Cardiac fibroblast (primary cell): ENCODE measurements at places on chromosomes 7 and 10.

- no peak for DNase-seq
Observed at GRCh38 chr7:123210986-123211385, 11.2 kb upstream of the SLC13A1 start.

GRCh38 chr7:50684011-50684712 is 98.5 kb downstream of the GRB10 start:
- DNase-seq = no peak

DNA sequence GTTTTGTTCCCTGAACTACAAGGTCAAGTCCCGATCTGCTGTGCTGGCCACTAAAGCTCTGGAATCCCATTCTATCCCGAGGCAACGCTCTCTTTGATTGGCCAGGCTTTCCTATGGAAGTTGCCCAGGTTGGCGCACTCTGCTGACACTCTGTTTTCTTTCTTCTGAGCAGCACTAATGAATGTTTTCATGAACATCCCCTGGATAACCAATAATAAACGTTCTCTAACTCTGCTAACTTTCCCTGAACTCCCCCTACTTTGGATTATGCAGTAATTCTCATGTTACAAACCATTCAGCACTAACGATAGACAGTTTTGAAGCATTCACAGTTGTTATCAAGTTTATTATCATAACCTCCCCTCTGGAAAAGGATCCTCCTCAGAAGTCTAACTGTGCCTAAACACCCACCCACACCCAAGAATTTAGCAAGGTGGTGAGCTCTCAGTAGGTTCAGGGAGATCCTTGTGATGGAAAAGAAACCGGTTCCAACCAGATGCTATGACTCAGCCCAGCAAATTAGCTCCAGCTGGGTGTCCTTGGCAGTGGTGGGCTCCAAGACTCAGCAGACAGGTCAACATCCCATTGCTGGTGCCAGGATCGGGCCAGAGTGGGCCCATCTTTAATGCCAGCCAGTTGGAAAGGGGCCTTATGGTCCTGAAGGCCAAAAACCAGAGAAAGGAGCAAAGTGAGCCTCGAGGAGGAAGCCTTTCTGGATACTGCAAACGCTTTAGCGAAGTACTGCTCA is 68.4 kb downstream of the CREB3L2 start:
- DNase-seq = peak; percentile 68

DNA sequence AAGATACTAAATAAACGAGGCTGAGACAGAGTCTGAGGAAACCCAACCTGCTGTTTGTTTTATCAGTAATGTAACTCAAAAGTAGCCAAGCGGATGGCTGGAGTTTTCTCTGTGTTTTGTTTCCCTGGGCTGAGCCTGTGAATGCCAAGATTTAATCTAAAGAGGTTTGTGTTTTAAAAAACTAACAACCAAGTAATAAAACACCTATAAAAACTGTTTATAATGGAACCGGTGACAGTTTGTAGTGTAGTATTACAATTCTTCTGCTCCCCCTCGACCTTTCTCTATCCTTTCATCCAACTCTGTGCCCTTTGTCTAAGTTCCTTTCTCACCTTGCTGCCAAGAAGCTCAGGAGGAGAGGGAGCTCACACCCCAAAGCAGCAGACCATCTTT is 2.6 kb upstream of the KAT6B start:
- DNase-seq = no peak

GRCh38 chr7:27476493-27476892 is 186.2 kb downstream of the HIBADH start:
- no peak for DNase-seq

DNA sequence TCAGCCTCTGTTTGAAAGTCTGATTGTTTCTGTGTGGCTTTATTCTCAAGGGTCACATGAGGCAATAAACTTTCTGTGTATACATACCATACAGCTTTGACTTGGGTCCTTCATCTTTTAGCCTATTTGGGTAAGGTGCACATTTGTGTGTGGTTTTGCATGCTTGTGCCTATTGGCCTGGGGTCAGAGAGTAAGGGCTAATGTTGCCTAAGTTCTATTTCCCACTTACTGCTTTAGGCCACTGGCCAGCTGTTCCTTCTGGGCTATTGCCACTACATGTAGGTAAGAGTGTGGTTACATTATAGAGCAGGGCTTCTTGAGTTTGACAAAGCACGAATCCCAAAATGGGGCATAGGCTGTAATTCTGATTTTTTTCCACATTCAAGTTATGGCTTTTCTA is 21.8 kb downstream of the BBIP1 start:
- no peak for DNase-seq

GRCh38 chr7:39069031-39069430 is 91.3 kb downstream of the POU6F2 start:
- no peak for DNase-seq

GRCh38 chr10:95430231-95430951 is 130.8 kb downstream of the SORBS1 start:
- DNase-seq = peak; percentile 73

- DNase-seq = no peak
Observed at GRCh38 chr10:71729161-71729636, 9.6 kb upstream of the C10orf105 start.

GRCh38 chr10:17989908-17990767 is 38.4 kb downstream of the SLC39A12 start:
- peak; percentile 32 for DNase-seq

- DNase-seq = no peak
Observed at GRCh38 chr7:28615091-28615490, 202.8 kb downstream of the CREB5 start.

DNA sequence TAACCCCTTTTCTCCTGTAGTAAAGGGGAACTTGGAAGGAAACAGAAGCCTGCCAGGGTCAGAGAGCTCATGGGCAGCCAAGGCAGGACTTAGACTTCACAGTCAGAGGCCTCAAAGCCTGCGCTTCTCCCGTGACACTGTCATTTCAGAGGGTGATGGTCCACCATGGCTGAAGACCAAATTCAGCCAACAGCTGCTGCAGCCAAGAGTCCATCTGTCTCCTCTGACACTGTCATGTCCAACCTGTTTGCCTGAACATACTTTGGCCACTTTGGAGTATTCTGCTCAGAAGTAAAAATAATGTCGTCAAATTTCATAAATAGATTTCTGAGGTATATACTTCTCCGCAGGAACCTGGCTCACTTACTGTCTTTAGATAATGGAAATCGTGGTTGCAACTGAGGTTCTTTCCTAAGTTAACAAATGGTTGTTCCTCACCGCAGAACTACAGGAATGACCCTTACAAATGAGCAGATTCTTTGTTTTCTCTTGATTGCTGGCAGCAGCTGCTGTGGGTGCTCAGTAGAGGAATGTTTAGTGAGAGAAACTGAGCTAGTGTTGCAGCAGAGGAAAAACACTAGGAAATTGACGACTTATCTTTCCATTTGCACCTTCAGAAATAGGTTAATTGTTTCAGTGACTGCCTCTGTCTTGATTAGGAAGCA is 626.5 kb downstream of the SDK1 start:
- no peak for DNase-seq

DNA sequence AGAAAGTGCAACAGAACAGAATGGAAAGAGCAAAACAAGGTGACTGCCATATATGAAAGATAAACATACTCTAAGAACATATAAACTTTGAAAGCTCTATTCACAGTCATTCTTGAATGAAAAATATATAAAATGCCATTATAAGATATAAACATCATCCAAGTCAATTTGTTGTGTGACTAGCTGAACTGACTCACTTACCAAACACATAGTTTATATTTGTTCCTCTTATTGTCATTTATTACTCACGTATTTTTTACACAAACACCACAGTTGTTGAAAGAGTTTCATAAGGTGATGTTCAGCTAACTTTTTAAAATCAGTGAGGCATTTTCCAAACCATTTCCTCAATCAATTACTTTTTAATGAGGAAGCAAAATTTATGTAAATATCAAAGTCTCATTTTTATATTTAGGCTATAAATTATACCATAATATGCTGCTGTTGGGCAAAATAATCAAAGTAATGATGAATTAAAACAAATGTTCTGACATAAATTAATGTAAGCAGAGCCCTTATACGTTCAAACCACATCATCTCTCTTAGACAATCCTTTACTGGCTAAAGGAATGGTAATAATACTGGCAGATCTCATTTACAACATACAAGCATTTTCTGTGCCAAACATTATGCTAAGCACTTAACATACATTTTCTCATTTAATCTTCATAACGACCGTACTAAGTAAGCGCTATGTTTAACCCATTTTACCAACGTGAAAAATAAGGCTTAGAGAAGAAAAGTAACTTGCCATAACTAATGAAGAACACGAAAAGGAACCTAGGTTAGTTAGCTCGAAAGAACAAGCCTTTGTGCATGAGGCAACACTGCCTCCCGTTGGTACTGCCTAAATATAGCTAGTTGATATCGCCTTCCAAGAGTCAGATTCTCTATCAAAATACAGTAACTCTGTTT is 7.3 kb downstream of the LRRN3 start:
- peak; percentile 48 for DNase-seq

GRCh38 chr7:25952261-25953057 is 199.5 kb upstream of the NFE2L3 start:
- no peak for DNase-seq

DNA sequence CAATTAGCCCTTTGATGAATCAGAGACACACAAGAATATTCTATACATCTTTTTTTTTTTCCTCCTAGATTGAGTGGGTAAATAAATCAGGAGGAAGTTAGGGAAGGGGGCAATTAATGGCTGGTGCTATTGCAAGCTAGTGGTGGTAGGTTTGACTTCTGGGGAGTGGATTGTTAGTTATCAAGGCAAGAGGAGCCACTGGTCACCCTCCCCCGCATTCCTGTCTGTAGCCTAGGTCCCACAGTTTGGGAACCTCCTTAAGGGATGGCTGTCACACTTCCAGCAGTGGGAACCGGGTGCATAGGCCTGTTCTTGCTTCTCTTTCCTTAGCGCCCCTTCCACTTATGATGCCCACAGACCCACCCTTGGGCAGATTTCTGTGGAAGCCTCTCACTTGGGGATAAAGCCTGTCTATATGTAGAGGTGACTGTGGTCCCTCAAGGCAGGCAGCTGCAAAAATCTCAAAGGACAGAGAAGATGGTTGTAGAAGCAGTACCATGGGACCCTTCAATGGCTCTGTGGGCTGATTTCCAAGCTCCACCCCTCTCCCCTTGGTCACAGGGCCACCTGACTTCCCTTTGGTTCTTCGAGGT is 2.3 kb upstream of the ADCK2 start:
- DNase-seq = no peak

DNA sequence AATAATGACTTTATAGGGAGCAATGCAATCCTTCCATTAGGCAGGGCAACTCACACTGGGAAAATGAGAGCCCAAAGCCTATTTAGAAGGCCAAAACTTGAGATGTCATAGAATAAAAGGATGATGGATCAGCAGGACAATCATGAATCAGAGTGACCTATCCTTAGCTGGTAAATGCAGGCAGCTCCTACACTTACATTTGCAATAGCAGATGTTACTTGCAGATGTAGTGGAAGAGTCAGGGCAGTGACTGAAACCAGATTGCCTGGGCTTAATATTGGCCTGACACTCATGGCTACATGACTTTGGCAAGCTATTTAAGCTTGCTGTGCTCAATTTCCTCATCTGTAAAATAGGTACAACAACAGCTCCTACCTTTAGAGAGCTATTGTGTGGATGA is 98.7 kb downstream of the PRTFDC1 start:
- no peak for DNase-seq

- DNase-seq = no peak
Observed at GRCh38 chr7:35365523-35365922, 111.6 kb upstream of the TBX20 start.

GRCh38 chr10:65900271-65900670 is 1025.6 kb upstream of the LRRTM3 start:
- DNase-seq = no peak

DNA sequence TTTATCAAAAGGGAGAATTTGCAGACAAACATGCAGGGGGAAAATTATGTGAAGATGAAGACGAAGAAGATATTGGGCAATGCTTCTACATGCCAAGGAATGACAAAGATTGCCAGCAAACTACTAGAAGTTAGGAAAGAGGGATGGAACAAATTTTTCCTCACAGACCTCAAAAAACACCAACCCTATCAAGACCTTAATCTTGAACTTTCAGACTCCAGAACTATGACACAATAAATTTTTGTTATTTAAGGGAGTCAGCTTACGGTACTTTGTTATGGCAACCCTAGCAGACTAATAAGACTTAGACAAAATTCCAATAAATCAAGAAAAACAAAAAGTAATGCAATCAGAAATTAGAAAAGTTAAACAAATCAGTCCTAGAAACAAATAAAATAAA is 280.0 kb upstream of the GNAI1 start:
- no peak for DNase-seq

DNA sequence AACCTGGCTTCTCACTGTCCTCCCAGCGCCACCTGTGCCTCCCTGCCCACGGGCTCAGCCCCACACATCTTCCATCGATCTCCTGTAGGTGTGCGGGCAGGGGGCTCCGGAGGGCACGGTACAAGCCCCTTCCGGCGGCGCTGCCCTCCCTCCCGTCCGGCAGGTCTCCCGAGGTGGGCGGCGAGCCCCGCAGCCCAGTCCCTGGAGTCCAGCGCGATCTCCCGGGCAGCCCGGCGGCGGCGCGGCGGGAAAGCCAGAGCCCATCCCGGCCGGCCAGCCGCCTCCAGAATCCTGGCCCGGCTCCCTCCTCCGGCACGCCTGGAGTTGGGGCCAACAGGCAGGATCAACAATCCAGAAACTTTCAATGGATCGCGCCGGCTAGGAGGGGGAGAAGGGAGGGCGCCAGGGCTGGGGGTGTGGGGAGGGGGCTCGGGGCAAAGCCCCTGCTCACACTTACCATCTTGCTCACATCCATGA is 100.1 kb downstream of the HIP1 start:
- peak; percentile 55 for DNase-seq

GRCh38 chr7:50145801-50146338 is 52.8 kb upstream of the ZPBP start:
- no peak for DNase-seq

- peak; percentile 95 for DNase-seq
Observed at GRCh38 chr7:132065193-132065988, 509.0 kb upstream of the PODXL start.

GRCh38 chr10:78537018-78537417 is 503.4 kb downstream of the RPS24 start:
- no peak for DNase-seq

- DNase-seq = peak; percentile 88
Observed at GRCh38 chr7:36390199-36391090, 783 bp downstream of the ANLN start.

GRCh38 chr7:48004638-48005037 is 24.3 kb downstream of the SUN3 start:
- DNase-seq = no peak

DNA sequence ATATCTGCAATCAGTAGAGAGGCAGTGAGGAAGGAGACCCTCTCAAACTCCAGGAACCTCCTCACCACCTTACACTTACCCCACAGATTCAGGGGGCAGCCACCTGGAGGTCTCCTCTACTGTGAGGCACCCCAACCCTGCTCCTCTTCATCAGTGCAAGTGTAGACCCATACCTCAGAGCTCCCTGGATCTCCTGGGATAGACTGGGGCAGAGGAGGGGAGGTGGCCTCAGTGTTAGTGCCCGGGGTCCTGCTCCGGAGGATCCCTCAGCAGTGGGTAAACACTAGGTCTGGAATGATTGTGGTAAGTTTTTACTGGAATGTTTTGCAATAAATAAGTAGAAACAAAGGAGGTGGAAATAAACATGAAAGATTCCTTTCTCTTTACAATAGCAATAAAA is 31.1 kb downstream of the ANTXRL start:
- no peak for DNase-seq
